ENCODE measurements at places on chromosomes 16 and 17. TPM values are rescaled to one million over a fixed set of nuclear protein-coding genes. Genes with fewer than 3 reads are reported as not detected.

VASN gene
- total RNA-seq, result 5.7 TPM

HSD11B2 gene
- total RNA-seq, result not detected

CDK5R1 gene
- 3.5 TPM for total RNA-seq

- DNase-seq, result peak; percentile 44
Observed at GRCh38 chr17:65684631-65685030, 123.2 kb upstream of the AXIN2 start.

DNA sequence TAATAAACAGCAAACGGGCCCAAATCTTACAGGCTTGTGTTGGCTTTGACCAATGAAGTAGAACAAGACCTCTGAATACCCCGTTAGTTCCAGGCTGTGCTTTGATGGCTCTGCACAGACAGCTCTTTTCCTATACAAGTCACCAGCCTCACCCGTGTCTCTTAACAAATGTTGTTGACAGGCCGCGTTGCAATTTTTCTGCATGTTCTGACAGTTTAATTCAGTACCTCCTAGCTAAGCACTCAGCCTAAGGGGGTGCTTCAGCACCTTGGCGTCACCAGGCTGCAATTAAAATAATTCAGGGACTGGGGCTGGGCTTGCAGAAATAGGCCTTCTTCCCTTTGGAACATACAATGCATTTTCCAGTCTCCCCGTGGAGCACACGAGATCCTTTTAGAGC, 500.1 kb downstream of the MAF start:
- DNase-seq, result no peak

- DNase-seq, result no peak
Observed at GRCh38 chr17:41775394-41776226, 10.9 kb downstream of the JUP start.

DNA sequence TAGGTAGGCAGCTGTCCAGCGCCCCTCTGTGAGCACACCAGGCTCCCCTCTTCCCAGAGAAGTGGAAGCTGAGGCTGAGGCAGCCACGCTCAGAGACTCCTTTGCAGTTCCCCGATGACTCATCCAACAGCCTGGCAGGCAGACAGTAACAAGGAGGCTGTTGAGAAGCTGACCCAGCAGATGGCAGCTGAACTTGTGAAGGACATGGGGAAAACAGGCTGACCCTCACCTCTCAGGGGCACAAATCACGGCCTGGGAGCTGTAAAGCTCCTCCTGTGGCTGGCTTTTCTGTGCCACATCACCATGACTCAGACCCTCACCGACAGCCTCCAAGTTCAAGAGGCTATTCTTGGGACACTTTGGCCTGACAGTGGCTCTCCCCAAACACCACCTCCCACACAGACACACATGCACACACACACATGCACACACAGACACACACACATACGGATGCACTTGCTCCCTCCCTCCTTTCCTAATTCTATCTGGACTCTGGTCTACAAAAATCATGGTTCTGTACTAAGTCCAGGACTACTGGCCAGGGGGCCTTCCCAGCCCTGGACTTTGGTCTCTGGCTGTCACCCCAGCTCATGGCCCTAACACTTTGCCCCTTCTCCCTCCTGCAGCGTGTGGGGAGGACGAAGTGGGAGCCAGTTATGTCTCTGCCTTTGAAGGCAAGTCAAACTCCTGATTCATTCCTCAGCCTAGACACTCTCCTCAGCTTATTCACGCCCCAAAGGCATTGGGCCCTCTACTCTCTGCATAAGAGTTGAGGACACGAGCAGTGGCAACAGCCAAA, 23.2 kb downstream of the MAP3K14 start:
- peak; percentile 56 for DNase-seq

DNA sequence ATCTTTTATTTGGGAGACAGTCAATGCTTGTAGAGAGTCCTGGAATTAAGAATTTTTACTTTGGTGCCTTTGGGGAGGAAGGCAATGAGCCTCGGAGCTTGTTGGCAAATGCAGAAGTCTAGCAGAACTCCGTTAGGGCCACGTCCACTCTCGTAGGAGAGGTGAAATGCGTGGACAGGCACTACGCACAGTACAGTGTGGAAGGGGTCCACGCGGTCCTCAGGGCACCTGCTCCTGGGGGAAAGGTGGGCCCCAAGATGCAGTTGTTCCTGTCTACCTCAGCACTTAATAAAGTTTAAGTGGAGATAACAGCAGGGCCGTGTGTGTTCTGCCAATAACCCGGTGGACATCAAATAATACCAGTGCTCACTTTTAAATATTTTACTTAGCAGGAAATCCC, 1.8 kb downstream of the RAB11FIP3 start:
- no peak for DNase-seq

DNA sequence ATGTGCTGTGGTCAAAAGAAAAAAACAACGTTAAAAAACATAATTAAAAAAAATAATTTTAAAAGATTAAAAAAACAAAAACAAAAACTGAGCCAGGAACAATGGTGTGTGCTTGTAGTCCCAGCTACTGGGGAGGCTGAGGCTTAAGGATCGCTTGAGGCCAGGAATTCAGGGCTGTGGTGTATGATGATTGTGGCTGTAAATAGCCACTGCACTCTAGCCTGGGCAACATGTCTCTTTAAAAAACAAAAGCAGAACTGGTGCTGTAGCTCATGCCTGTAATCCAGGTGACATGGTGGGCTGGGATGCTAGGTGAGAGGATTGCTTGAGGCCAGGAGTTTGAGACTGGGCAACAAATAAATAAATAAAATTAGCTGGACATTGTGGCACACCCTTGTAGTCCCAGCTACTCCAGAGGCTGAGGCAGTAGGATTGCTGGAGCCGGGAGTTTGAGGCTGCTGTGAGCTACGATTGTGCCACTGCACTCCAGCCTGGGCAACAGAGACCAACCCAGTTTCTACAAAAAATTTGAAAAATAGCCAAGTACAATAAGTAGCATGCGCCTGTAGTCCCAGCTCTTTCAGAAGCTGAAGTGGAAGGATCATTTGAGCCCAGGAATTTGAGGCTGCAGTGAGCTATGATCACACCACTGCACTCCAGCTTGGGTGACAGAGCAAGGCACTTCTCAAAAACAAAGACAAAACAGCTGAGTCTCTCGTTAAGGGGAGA, 43.6 kb downstream of the NFATC3 start:
- DNase-seq, result no peak

DNA sequence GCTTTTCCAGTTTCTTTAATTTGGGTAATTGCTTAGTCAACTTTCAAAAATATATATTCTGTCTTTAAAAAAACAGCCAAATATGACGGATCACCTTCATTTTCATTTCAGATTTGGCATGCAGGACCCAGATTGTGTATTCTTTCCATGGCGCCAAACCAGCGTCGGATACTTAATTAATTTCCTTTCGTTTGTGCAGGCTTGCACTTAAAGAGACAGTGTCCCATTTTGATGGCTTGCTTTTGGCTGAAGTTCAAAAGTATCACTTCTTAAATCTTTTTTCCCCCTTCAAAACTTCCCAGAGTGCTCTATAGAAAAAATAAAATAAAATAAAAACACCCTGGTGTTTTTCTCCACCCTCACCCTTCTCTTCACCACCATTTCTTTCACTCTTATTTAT, 394.5 kb upstream of the SOX9 start:
- DNase-seq, result no peak

DNA sequence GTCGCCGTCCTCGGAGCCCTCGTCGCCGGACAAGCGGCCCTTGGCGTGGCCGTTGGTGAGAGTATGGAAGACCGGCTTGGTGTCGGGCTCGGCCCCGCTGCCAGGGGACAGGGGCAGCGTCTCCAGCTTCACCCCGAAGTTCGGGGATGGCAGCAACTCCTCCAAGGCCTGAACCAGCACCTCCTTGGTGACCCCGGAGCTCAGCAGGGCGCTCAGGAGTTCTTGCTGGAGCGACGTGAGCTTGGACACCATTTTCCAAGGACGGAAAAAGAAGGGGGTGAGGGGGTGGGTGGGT, 279 bp downstream of the HNF1B start:
- no peak for DNase-seq

DNA sequence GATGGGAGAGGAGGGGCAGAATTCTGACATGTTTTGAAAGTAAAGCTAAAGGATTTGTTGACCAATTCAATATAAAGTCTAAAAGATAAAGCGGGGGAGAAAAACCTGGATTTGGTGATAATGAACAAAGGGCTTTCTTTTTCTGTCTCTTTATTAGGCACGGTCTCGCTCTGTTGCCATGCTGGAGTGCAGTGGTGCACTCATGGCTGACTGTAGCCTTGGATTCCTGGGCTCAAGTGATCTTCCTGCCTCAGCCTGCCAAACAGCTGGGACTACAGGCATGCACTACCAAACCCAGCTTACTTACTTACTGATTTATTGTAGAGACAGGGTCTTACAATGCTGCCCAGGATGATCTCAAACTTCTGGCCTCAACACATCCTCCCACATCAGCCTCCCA, 7.5 kb downstream of the CDR2 start:
- no peak for DNase-seq

- DNase-seq, result no peak
Observed at GRCh38 chr16:81469710-81470535, 25.3 kb downstream of the CMIP start.
